ENCODE measurements at places on chromosomes 1 and 21.

GRCh38 chr1:48920851-48921250 lies 144.2 kb upstream of the BEND5 start:
- no peak for DNase-seq

DNA sequence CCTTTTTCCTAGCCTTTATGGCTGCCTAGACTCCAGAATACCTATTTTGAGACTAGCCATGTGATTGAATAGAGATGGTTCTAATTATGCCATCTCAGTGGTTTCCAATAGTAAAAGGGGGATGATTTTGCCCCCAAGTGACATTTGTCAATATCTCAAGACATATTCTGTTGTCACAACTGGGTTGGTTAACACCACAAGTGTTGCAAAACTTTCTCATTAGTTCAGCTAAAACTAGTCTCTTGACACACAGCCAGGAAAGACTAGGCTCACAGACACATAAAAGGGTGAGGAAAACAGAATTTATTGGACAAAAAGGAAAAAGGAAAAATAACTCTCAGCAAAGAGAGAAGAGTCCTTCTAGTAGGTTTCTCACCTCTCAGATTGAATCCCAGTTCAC lies 39.9 kb upstream of the GBP5 start:
- no peak for DNase-seq

GRCh38 chr1:59146651-59147358 lies 150.1 kb upstream of the FGGY start:
- DNase-seq = no peak

- DNase-seq = no peak
Observed at GRCh38 chr1:13714851-13715250, 14.9 kb downstream of the PRDM2 start.

DNA sequence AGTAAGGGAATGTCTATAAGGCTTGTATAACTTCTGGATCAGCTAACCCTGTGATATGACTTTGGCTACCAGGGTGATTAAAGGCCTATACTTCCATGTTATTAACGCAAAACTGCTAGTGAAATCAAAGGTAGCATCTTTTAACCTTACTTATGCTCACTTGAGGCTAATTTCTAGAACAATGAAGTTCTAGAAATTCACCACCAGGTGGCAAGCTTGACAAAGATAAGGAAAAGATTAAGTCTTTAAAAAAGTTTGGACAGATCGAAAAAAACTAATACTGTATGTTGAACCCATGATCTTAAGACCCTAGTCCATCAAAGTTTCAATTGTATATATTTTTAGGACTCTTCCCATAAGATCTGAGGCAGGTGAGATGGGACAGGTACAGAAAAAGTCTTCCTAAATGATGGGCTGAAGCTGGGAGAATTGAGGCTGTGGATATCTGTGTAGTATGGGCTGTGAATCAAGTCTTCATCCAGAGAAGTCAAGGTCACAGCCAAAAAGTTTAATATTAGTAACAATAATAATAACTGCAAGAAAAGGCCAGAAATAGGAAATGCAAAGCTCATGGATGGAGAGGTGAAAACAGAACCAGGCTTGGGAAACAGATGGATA lies 18.8 kb downstream of the KYAT3 start:
- no peak for DNase-seq

GRCh38 chr1:66613187-66613586 lies 79.2 kb downstream of the SGIP1 start:
- DNase-seq = no peak

DNA sequence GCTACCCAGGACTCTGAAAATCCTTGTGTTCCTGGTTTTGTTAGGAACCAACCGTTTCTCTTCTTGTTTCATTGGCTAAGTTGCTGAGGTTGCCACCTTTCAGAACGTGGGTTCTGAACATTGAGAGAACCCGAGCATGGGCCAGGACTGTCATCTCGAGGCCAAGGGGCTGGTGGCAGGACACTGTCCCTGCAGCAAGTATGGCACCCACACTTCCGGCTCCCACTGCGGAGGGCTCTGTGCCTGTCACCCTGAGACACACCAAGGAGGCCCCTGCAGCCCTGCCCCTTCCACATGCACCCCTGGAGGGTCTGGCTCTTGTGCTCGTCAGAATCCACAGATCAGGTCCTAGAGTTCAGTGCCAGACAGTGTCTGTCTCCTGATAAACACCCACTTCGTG lies 39.1 kb upstream of the LRRC3 start:
- no peak for DNase-seq

DNA sequence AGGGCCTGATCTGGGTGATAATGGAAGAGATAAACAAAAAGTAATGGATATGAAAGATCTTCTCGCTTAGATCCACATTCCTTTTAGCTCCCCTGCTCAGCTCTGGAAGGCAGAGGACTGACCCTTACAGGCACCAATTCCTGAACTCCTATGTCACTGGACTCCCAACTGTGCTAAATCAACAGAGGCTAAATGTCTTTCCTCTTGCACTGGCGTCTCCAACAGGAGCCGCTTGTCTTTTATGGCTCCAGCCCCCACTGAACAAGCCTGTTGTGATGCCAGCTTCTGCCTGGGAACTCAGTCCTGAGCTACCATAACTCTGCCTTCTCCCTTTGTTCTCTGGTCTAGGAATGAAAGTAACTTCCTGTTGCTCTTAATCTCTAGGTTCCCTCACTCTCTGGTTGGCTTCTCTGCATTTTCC lies 142.1 kb upstream of the COL11A1 start:
- no peak for DNase-seq

GRCh38 chr1:192518700-192519099 lies 56.9 kb upstream of the RGS1 start:
- DNase-seq = no peak

DNA sequence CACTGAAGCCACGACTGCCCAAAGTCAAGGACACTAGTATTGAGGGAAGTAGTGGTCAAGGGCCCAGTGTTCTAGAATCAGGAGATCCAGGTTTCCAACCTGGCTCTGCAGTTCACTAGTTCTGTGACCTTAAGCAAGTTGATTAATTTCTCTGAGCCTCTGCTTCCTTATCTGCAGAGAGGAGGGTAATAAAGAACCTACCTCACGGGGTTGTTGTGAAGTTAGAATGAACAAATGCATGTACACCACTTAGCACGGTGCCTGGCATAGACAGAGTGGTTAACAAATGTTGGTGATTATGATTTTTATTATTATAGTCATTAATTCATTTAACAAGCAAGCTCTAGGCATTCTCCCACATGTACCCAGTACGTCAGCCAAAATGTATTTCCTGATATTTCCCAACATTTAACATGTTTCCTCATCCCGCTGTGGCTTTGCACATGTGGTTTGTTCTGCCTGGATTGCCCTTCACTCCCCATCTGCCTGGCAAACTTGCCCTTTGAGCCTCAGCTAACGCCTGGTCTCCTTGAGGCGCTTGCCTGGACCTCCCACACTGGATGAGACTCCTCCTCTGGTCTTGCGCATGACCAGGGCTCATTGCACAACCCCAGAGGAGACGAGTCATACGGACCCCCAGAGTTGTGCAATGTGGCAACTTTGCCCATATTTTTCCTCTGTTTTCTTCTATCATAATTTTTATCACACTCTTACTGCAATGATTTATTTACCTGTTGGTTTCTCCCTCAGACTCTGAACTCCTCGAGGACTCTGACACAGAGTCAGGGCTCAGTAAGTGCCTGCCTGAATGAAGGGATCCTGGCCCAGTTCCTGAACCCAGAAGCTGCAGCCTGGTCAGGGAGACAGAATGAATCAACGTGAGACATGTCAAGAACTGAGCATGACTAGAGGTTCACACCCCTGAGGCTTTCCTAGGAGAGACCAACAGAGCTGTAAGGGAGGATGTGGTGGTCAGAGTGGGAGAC lies 20.7 kb upstream of the MFSD2A start:
- peak; percentile 97 for DNase-seq

- DNase-seq = no peak
Observed at GRCh38 chr21:27722095-27722494, 755.2 kb upstream of the ADAMTS5 start.

DNA sequence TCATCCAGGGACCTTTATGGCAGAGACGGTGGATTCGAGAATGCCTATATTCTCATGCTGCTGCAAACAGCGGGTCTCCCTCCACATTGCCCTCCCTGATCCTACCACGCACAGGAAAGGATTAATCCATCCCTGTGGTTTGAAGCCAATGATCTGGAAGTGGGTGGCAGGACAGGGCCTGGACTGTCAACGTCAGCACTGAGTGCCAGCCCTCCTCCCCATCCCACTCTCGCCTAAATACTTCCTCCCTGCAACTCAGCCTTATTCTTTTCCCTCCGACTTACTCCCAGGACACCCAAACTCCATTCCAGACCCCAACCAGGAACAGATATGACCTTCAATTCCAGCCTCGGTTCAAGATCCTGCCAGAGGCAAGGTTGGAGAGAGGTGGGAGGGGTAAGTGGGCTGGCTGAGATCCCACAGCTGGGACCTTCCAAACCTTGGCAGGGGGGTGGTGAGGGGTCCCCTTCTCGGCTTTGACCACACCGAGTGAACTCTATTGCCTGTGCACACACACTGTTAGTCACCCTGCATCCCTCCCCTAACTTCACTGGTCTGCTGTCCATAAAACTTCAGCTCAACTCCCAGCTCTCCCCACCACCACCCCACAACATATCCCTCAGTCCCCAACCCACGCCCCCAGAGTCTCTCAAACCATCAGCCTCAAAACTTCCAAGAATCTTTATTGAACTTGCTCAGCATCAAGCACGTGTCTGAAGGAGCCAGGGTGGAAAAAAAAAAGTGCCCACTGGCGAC lies 2.4 kb upstream of the S100A5 start:
- DNase-seq = no peak

- DNase-seq = no peak
Observed at GRCh38 chr21:36792505-36792967, 93.6 kb downstream of the SIM2 start.

DNA sequence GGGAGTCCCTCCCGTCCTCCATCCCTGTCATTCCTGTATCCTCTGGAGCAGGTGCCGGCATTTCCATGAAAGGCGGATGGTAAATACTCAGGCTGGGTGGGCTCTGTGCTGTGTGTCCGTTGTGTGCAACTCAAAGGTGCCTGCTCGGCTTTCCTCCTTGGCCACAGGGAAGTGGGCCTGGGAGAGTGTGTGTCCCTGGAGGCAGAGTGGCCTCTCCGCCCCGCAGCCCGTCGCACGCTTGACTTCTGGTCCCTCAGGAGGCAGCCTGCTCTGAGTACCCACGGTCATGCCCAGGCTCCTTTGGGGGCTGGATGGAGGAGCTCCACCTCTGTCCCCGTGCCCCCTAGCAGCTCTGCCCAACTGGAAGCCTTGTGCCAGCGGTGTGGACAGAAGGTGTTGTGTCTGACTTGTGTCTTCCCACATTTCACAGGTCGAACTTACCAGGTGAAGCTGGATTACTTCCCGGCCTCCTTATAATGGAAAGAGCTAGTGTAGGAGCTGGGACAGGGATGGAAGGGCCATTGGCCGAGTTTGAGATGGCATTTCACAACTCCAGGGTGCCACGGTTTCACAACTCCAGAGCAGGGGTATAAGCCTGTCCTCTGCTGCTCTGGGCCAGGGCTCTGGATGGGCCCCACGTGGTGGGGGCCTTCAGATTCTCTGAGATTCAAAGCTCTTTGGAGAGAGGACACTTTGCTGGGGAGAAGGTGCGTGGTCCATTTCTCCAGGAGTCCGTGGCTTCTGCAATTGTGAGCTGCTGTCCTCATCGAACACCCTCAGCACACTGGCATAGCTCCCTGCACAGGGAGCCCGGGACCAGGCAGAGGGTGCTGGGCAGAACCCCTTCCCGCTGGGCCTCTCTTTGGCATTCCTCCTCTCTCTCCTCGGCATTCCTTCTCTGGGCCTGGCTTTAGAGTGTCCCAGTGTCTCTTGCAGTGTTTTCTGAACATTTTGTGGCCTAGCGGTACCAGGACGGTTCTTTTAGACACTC lies 152.7 kb upstream of the COL6A1 start:
- no peak for DNase-seq
